ENCODE measurements at places on chromosomes 12 and 14.
A peak's percentile ranks its signal among the peaks of the same experiment; 100 is the strongest.

- DNase-seq, result no peak
Measured at GRCh38 chr12:50102646-50103309, 1.0 kb upstream of the GPD1 start.

DNA sequence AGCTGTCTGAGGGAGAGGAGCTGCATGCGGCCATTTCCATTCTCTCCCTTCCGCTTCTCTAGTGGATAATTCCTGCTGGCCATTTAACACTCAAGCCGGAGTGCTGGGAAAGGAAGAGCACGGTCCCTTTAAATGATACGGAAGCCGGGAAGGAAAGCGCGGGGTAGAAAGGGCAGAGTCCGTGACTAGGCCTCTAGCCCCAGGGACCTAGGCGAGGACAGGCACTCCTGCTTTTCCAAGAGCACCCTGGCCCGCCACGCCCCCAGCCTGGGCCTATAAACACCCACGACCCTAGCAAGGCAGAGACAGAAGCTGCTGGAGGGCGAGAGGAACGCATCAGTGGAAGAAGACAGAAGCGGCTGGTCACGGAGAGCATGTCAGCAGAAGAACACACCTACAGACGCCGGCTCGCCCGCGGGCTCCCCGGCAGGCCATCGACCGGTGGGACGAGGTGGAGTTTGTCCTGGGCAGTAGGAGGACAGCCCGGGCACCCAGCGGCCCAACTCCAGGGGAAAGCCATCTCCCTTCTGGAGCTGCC is 1206.6 kb upstream of the TMEM132C start:
- DNase-seq, result no peak

DNA sequence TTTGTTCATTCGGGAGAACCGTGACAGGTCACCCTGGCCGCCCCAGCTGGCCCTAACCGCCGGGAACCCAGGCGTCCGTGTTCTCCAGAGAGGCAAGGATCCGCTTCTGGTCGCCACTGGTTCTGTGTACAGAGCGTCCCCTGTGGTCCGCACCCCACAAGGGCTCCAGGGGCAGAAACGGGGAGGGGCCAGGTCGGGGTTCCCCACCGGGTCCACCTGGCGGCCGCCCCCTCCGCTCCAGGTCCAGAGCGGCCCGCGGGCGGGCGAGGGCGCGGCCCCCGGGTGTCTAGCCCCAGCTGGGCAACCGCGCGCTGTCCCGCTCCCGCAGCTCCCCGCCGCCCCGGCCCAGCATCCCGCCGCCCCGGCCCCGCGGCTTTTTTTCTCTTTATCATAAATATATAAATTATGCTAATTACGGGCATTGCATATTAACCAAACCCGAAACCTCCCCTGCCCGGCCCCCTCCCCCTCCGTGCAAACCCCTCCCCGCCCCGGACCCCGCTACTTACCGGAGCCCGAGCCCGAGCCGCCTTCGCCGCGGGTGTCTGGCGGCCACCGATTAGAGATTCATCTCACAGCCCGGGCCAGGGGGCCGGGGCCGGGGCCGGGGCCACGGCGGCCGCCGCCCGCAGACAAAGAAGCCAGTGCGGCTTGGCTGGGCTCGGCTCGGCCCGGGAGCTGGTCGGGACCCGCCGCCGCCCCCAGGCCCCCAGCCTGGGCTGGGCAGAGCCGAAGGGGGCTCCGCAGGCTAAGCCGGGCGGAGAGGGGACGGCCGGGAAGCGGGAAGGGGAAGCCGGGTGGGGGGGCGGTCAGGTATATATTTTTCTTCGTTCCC is 512 bp downstream of the POU6F1 start:
- peak; percentile 66 for DNase-seq

GRCh38 chr12:70721656-70722357 is 84.6 kb upstream of the PTPRB start:
- DNase-seq, result no peak

DNA sequence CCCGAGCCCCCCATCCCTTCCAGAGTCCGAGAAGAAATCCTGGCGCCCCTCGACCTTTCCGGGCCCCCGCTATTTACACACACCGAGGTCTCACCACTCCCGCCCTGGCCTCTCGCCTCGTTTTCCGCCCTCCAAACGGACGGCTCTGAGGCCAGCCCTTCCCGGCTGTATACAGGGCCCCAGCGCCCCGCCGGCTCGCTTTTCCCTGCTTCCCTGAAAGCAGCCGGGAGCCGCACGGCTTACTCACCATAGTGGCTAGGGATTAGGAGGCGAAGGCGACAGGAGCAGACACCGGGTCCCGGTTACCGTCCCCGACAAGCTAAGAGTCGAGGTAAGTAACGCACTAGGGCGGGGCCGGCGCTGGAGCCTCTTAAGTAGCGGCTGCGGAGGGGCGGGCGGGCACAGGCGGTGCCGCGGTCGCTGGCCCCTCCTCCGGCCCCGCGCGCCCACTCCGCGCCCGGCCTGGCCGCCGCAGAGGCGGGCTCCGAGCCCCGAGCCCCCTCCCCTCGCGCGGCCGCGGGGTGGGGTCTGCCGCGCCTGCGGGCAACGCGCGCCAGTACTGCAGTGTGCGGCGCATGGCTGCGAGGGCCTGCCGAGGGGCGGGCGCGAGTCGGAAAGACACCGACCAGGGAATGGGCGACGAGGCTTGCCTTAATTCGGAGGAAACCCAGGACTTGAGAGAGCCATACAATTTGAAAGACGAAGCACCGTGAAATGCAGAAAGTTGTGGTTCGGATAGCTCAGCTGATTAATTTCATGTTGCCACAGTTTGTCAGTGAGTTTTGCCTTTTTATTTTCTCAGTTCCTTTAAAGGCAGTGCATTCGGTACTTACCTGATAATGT is at the start of gene TUBA1B:
Gene TUBA1B, minus strand, starts transcription at position 345 of the 843 bp plus-strand sequence. Its CDS starts 95 bp downstream, at position 250.
- DNase-seq, result peak; percentile 93

DNA sequence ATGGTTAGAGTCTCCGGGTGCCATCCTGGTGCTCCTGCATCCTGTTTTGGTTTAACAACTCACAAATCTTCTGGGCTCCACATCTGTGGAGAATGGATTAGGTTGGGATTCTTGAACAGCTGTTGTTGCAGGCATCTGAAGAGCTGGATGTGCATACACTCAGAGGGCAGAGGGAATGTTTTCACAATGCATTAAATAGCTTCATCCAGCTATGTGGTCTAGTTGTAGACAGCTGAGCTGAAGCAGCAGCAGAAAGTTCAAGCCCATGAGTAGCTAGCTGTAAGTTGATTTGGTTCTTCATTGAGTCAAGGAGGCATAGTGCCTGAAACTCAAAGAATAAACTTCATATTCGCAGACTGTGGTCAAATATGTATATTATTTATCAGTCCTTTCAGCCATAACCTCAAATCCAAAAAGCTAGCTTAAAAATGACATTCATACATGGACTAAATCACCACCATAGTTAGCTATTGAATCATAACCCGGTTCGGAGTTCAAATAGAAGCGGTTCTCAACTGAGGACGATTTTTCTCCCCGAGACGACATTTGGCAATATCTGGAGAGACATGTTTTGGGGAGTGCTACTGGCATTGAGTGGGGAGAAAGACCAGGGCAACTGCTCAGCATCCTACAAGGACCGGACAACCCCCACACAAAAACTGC is 858 bp upstream of the ANKRD13A start:
- DNase-seq, result peak; percentile 11

DNA sequence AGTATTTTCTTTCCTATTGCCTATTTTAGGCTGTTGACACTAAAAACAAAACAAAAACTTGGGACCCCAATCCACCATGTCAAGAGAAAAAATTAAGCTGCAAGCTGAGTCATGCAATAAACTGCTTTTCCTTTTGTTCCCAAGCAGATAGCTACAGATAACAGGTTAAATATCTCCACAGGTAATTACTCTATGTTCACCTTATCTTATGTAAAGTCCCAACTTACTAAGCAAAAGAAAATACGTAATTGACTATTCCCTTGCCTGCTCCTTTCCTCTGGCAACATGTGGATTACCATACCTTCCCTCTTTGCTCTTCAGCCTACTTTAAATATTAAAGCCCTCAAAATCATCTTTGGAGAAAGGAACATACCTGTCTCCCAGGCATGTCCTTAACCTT is 19.2 kb upstream of the COX16 start:
- no peak for DNase-seq

DNA sequence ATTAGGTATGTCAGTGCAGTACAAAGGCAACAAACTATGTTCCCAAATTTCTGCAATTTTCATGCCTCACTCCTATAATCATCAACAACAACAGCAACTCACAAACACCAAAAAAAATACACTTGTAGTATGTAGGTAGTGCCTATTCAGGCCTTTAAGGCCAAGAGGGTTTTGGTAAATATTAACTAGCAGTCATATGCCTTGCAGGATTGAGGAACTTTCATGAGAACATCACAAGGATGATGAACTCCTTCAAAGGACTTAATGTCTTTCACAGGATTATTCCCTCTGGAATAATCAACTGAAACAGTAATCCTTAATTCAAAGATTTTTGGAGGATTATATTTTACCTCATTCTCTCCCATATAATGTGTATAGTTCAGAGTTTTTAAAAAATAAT is 293.8 kb downstream of the NOVA1 start:
- no peak for DNase-seq

All from hematopoietic multipotent progenitor cell treated with erythropoietin and hydrocortisone succinate and interleukin-3 and kit ligand, for 6 days (in vitro differentiated cells).